ENCODE measurements at places on chromosomes 2 and 18.

DNA sequence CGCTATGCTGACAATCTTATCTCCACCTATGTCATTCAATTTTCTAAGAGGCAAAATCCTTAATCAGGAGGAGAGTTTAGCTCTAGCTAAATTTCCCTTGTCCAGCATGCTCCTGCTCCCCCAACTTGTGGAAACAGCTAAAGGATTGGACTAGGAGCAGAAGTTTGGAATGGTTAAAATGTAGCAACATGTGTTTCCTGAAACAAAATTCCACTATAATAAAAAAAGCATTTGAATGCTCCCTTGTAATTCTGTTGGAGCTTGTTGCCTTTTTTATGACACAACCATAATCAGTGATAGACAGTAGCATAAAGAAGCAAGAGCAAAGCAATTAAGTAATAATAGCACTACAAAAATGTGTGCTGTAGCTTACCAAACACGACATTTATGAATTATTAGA, 6.9 kb downstream of the ACTR3 start:
- no peak for DNase-seq

DNA sequence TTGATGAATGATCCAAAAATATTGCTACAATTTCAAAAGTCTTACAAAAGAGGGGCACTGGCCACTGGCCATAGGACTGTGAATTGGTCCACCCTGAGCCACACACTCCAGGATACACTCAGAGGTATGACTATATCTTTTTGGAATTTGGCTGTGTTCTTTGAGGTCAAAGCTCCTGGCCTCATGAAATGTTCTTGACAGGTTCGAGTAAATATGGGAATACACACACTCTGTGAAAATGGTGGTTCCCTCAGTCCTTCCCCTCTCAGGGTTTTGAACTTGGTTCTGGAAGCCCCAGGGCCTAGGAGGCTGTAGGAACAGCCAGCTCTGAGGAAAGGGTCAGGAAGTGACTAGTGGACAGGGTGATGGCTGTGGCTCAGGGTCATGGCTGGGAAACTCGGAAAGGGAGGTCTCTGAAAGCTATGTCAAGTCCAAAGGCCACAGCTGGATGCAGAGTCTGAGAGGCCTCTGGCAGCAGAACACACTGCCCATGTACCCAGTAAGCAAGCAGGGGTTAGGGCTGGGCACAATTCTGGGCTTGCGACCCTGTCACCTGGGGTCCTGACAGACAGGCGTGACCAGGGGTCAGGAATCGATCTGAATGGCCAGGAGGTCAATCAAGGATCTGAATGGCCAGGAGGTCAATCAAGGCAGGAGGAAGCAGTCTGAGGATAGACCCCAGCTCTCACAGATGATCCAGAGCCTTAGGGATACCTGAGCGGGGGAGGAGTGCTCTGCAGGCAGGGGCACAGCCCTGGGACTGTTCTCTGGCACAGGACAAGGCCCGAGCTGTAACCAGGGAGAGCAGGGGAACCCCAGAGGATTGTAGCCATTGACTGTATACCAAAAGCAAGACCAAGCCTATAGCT, 223.4 kb upstream of the SMAD2 start:
- no peak for DNase-seq

GRCh38 chr2:241730671-241731293, 3.6 kb upstream of the D2HGDH start:
- DNase-seq: no peak

DNA sequence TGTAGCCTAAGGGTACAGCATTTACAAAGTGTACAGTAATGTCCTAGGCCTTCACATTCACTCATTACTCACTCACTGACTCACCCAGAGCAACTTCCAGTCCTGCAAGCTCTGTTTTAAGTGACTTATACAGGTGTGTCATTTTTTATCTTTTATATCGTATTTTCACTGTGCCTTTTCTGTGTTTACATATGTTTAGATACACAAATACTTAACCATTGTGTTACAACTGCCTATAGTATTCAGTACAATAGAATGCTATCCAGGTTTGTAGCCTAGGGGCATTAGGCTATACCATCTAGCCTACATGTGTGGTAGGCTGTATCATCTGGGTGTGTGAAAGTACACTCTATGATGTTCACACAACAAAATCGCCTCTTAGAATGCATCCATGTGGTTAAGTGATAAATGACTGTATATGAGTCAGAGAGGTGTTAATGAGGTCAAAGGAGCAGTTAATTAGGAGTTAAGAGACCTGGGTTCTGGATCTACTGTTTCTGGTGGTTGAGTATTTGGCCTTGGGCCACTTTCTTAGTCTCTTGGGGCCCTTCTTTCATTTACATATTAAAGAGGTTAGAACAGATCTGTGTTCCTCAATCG, 149.1 kb downstream of the GREB1L start:
- DNase-seq: no peak

- DNase-seq: no peak
Measured at GRCh38 chr2:166057370-166058164, 70.3 kb downstream of the SCN1A start.

DNA sequence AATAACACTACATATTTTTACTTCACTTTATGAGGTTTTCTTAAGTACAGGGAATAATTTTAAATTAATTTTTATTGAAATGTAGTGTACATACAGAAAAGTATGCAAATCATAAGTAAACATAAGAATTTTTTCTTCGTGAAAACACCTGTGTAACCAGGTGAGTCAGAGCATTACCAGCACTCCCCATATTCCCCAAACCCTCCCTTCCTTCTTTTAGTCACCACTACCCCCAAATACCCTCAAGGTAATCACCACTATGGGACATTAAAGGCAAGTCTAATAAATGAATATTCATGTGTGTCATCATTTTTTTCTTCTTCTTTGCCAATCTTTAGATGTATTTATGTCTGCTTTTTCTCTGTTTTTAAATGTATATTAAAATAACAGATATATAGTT, 139.9 kb upstream of the LTBP1 start:
- DNase-seq: no peak

GRCh38 chr2:99776206-99776905, 286.5 kb upstream of the REV1 start:
- DNase-seq: no peak

GRCh38 chr2:60979231-60979630, 38.3 kb upstream of the PEX13 start:
- no peak for DNase-seq

- DNase-seq: no peak
Measured at GRCh38 chr2:224196810-224197209, 157.7 kb upstream of the SERPINE2 start.

DNA sequence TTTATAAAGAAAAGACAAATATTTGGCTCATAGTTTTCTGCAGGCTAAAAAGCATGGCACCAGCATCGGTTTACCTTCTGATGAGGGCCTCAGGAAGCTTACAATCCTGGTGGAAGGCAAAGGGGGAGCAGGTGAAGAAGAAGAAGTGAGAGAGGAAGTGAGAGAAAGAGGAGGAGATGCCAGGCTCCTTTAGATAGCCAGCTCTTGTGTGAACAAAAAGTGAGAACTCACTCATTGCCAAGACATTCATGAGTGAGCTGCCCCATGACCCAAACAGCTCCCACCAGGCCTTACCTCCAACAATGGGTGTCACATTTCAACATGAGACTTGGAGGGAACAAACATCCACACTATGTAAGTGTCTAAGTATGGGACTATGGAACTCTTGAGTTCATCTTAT, 14.3 kb downstream of the CCDC150 start:
- DNase-seq: no peak

GRCh38 chr2:10493634-10494281, 45.6 kb upstream of the ODC1 start:
- peak; percentile 83 for DNase-seq

DNA sequence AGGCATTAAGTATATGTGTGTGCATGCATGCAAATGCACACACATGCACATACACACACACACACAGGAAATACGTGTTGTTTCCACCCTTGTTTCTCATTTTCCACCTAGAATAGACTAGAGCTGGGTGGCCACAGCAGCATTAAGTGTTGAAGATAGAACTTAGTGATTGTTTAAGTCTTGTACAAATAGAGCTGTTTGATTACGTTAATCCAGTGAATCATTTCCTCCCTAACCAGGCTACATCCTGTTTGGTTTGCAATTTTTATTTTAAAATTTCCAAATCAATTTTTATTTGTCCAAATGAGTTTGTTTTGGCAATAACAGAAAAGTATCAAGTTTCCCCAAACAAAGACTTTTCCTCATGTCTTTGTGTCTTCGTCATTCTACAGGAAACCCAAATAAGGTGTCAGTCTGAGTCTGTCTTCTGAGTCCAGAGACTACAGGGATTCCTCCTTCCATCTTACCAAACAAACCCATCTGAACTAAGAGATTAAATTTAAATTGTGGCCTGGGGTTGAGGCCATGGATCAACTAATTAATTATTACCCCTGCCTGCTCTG, 74.6 kb upstream of the GALNT5 start:
- DNase-seq: no peak

- no peak for DNase-seq
Measured at GRCh38 chr2:70094171-70094977, 7.1 kb downstream of the PCBP1 start.

DNA sequence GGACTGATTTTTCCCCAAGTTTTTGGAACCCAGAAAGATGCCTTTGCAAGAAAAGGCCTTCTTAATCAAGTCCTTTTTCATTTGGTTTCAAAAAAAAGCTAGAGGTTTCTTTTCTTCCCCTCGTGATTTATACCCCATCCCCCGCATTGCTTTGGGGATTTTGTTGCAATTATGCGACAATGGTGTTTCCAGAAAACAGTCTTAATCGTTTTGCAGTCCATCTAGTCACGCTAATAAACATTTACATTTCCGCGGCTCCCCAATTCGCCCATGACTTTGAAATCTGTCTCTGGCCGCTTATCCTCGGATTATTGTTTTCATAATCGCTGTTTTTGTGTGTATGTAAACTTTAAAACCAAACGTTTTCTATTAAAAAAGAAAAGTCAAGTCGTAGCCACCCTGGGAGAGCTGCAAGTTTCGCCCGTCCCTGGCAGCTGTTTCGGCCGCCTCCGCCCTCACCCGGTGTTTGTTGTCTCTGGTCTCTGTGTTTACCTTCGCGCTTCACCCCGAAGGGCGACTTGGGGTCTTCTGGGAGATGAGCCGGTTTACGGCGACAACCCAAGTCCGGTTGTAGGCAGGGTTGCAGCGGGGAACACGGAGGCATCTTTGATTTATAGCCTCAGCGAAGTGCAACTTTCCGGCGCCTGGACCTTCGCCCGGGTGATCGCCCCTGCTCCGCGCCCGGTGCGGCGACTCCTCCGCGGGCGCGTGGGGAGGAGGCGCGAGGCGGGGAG, 667 bp downstream of the SP9 start:
- no peak for DNase-seq

DNA sequence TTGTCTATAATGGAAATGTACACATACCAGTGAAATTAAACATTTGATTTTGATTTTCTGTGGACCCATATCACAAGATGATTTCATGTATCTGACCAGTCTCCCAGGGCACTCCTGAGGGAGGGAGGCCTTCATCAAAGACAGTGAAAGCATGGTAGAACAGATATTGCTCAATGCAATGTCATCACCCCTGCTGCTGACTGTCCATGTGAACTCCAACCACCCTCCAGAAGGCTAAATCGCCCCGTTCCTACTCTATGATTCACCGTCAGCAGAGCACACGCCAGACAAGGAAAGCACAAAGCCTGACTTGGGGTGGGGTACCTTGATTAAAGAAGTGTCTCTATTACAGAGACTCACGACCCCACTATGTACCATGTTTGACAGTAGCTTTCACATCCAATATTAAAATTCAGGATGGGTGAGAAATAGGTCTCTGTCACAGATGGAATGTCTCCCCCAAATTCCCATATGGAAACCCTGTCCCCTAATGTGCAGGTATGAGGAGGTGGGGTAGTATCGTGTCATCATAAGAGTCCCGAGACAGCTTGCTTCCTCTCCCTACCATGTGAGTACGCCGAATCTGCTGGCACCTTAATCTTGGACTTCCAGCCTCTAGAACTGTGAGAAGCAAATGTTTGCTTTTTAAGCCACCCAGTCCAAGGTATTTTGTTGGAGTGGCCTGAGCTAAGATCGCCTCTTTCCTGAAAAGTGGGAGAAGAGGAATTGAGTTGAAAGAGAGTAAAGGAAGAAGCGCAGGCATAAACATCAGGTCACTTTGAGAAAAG, 42.4 kb downstream of the CYB5A start:
- DNase-seq: no peak

DNA sequence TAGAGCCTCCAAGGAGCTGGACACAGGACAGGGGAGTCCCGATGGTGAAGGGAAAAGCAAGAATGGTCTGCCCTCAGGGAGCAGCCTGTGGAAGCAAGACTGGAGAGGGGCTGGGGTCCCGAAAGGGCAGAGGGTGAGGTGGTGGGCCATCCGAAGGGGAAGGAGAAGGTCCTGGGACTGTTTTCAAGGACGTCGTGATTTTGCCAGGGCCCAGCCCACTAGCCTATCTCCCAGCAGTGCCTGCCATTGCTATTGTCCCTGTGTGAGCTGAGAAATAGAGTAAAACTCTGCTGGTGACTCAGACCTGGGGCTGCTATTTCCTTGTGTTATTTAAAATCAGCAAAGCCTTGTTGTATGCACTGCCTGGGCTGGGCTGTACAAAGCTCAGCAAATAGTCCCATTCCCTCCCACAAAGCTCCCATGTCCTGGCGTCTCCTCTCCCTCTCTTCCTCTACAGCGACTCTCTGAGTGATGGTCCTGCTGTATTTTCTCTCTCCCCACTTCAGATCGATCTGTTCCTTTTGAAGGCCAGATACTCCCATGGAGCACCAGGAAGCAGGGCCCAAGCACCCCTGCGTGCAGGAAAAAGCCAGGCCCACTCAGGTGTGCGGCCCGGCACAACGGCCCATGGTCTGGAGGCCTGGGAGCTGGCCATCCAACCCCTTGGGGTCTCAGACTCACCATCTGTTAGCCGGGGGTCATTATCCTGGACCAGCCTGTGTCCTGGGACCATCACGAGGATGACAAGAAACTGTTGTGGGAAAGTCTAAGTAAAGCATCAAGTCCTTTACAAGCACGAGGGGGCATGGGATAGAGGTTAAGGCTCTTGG, 65.0 kb upstream of the OTOF start:
- DNase-seq: no peak

- DNase-seq: no peak
Measured at GRCh38 chr18:62566199-62566598, 43.4 kb downstream of the ZCCHC2 start.

DNA sequence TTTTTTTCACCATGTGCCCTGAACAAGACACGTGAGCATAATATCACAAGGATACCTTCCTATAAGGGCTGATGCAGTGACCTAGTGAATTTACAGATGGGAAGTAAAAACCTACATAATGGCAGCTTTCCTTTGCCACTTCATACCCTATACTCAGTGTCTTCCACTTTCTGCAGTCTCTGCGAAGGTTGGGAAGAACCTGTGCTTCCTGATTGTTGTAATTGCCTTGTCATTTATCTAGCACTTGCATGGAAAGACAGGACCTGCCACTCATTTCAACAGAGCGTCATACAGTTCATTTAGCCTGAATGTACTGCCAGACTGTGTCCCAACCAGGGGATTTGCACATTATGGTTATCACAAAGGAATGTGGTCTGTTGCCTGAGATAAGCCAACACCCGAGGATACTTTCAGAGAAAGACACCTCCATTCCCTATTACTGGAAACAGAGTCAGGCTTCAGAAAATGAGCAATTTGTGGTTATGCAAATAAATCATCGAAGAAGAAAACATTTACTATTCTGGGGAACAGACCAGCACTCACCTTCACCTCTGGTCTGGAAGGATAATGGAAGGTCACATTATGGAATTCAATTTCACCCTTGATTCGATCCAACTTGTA, 55.0 kb downstream of the ABCB11 start:
- DNase-seq: no peak
